Activated naive CD4-positive, alpha-beta T cell (primary cell): ENCODE measurements at places on chromosomes 6 and 20.

- no peak for DNase-seq
Measured at GRCh38 chr6:92399911-92400310, 1019.4 kb downstream of the EPHA7 start.

DNA sequence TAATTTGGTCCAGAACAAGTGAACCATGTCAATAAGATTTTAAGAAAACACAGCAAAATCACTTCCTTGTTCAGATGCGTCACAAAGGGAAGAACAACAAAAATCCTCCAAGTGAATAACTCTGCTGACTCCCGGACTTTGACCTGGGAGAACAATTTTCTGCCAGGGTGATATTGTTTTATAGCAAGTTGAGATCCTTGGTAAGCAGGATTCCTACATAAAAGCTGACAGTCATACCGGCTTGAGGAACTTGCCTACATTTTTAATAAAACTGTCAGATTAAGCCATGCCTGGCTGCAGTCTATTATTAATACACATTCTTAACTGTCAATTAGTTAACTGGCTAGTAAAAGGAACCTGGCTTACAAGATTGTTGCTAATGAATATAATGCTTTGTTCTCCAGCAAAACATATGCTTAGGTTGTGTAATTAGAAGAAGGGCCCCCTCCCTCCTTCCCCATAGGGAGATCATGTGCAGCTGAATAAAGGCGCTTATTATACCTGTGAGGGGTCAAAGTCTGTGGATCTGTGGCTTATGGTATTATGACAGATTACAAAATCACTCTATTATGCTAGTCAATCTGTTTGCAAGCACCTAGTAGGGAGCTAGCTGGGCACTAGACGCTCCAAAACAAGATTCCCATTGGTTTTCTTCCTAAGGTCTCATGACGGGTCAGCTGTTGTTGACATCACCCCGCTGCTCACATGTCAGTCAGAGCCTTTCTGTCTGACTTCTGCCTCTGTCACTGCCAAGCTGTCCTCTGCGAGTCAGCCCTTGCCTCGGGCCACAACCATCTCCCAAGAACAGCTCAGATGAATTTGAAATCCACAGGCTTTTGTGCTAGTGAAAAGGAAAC lies 44.6 kb upstream of the SEC63 start:
- no peak for DNase-seq

DNA sequence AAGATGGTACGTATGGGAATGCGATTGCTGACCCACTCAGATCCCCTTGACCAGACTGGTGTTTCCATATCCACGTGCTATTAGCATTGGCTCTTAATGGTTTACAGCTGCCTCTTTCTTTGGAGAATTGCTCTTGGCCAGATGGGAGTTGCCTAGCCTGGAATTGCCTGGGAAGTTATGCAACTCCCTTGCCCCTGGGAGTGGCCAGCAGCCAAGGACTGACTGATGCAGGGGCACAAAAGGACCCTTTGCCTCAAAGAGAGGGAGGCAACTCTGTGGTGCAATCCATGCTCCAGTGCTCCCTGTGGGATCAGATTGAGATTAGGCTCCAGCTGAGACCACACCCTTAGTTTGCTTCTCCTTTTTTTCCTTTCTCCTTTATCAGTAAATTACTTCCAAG lies 203.5 kb upstream of the JAG1 start:
- DNase-seq = no peak

- no peak for DNase-seq
Measured at GRCh38 chr20:48837014-48837413, 9.2 kb upstream of the PREX1 start.

- no peak for DNase-seq
Measured at GRCh38 chr6:13457577-13457976, 29.8 kb downstream of the GFOD1 start.

DNA sequence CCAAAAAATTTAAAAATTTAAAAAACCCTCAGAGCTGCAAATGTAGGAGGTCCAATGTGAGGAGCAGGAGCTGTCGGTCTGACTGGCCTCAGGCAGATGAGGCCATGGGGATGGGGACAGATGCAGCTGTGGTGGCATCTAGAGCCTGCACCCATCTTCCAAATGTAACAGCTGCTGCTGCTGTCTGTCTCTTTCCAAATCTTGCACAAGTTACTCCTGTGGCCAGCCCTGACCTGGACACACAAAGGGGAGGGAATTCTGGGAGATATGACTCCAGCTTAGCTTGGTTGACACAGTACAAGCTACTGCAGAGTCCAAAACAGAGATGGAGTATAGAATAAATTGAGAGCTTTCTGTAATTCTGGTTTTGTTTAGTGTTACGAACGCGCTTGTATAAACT lies 115.2 kb downstream of the PRND start:
- DNase-seq = no peak

DNA sequence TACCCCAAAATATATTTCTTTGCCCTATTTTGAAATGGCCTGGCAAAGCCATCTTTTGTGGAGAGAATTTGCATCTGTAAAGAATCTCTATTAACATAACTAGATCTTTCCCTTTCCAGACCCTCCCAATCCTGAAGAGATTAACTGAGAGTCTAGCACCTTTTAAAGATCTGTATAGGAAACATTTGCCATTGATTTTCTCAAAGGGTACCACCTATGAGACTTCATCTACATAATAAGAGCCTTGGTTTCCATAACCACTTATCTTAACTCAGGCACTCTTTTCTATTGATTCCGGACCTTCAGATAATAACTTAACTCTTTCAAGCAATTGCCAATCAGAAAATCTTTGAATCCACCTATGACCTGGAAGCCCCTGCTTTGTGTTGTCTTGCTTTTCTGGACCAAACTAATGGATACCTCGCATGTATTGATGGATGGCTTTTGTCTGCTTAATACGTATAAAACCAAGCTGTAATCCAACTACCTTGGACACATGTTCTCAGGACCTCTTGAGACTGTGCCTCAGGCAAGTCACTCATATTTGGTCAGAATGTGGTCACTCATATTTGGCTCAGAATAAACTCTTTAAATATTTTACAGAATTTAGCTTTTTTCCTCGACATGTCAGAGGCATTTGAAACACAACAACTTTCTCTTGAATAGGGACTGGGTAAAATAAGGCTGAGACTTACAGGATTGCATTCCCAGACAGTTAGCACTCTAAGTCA lies 31.4 kb downstream of the SLC22A2 start:
- DNase-seq = no peak

- no peak for DNase-seq
Measured at GRCh38 chr6:166005401-166005943, 162.2 kb downstream of the TBXT start.

- no peak for DNase-seq
Measured at GRCh38 chr6:149951626-149952025, 9.8 kb downstream of the ULBP2 start.

DNA sequence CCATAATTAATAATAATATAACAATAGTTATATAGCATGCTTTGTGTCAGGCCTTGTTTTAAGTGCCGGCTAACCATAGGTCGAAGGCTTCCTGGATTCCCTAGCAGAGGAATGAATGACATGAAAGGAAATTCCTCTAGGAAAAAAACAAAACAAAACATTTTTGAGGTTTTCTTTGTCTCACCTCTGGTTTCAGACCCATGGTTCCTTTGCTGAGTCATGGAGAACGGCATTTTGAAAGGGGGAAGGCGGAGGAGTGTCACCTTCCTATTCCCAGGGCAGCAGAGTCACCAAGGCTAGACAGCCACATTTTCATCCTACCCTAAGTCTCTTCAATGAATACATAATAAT lies 25.3 kb upstream of the CCND3 start:
- no peak for DNase-seq

DNA sequence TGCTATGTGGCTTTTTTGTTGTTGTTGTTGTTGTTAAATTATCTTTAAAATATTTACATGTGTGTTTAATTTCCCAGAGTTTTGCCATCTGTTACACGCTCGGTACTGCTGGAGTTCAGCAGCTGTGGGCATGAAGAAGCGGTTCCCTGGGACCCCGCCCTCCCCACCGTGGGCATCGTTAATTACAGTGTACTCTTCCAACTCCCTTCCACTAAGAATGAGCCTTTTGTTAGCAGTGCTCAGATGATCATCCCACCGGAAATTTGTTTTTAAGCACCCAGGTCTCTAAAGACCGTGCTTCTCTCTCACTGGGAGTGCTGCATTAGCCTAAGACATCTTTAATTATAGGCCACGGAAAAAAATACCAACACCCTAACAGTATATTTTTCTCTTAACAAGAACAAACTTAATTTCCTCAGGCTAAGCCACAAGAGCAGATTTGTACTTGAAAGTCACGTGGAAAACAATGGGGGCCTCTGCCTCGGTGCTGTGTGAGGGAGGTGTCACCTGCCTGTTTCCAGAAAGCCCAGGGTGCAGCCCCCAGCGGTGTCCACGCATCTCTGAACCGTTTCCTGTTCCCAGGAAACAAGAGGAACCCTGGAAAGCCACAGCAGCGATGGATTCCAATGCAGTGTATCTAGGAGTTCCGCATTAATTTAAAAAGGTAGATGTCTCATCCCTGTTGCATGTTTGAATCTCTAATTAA lies 113.3 kb upstream of the FRMD1 start:
- DNase-seq = no peak

GRCh38 chr6:3019065-3019464 lies 19.4 kb downstream of the NQO2 start:
- DNase-seq = no peak

- no peak for DNase-seq
Measured at GRCh38 chr6:156787569-156788492, 10.7 kb downstream of the ARID1B start.

DNA sequence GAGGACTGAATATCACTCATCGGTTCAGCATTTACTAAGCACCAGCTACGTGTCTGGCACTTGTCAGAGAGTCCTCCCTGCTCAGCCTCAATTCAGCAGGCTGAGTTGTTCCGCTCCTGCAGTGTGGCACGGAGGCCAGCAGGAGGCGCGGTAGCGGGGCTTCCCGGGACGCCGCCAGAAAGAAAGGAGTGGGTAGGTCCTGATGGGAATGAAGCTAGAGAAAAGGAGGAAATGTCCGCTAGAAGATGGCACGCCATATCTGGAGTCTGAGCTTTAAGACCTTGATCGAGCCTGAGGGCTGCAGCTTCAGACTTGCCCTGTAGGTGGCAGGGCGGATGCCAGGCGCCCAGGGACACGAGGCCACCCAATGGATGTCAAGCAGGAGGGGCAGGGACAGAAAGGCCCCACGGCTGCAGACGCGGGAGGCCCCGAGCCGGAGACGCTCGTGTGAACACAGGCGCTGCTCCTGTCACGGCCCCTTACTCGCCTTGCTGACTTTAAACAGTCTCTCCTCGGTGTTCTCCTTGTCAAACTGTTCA lies 18.7 kb downstream of the SERPINB6 start:
- DNase-seq = no peak

DNA sequence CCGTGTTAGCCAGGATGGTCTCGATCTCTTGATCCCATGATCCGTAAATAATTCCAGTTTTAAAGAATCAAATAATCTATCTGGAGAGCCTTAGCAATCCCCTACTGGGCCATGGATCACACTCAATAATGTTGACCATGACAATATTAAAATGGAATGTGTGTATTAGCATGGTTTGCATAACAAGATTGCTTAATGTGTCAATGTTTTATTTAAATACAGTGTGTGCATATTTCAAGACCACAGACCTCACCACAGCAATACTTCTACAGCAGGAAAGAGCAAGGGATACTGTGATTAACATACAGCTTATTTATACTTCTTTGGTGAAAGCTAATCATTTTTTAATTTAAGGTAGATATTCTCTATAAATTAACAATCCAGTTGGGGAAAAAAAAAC lies 470.4 kb downstream of the TFAP2B start:
- no peak for DNase-seq

- DNase-seq = no peak
Measured at GRCh38 chr6:167571550-167571949, 246.7 kb downstream of the TTLL2 start.

DNA sequence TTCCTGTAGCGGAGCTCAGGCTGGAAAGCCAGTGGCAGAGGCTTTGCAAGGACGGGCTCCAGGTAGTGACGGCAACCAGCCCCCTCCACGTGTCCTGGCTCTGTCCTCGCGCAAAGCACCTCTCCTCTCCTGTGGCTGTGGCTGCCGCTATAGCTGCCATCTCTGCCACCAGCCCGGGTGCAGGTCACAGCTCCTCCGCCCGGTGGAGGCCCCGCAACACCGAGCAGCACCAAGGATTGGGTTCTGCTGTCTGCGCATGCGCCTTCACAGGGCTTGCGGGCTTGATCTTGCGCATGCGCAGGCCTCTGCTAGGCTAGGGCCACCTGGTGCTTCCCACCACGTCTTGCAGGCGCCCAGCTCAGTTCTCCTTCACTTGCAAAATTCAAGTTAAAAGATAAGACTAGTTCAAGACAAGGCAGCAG lies 625.4 kb downstream of the QKI start:
- no peak for DNase-seq

GRCh38 chr6:109014606-109015005 lies 80.0 kb downstream of the SESN1 start:
- no peak for DNase-seq

DNA sequence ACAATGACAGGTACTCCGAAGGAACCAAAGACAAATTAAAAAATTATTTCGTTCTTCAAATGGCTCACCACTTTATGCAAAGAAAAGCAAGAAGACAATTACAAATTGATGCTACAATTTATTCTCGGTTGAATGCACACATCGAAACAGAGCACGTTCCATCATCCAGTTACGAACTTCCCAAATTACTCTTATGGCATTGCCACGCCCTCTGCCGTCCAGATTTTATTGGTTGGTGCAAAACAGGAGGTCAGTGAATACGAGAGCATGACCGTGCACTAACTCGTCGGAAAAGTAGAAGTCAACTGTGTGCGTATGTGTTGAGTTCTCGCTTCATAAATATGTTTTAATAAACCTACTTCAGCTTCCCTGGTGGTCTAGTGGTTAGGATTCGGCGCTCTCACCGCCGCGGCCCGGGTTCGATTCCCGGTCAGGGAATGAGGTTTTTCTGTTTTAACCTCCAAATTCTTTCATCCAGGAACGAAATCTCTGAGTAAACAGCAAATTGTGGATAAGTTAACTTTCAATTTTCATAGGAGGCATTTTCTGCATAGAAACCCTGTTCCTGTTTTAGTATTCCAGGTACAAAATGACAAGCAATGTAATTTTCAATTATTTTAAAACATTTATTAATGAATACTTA lies 23.2 kb downstream of the ZNF311 start:
- DNase-seq = peak; percentile 57

DNA sequence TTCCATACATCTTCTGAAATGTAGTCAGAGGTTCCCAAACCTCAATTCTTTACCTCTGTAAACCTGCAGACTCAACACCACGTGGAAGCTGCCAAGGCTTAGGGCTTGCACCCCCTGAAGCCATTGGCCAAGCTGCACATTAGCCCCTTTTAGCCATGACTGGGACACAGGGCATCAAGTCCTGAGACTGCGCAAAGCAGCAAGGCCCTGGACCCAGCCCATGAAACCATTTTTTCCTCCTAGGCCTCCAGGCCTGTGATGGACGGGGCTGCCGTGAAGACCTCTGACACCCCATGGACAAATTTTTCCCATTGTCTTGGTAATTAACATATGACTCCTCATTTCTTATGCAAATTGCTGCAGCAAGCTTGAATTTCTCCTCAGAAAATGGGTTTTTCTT lies 727.8 kb downstream of the C6orf118 start:
- DNase-seq = no peak

DNA sequence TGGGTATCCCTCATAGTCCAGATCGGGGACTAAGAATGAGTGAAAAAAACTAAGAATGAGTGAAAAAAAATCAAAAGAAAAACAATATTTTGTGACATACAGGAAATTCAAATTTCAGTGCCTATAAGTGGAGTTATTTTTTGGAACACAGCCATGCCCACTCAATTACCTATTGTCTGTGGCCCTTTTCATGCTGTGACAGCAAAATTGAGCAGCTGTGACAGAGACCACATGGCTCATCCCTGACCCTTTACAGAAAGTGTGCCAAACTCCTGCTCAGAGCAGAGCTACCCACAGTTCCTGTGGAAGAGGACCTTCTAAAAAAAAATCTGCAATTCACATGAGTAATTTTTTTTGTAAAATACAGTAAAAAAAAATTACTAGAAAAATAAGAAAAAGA lies 1.4 kb downstream of the NCR2 start:
- no peak for DNase-seq
